Breast epithelium (tissue), 4 donors: ENCODE measurements at places on chromosomes 11 and 22. TPM values are rescaled to one million over a fixed set of nuclear protein-coding genes. Genes with fewer than 3 reads are reported as not detected.

- peak; percentile 69 for DNase-seq
Observed at GRCh38 chr11:94525546-94526324, 13.5 kb downstream of the C11orf97 start.

- DNase-seq: no peak
Observed at GRCh38 chr11:62905296-62905695, 15.9 kb downstream of the CHRM1 start.

Gene SMTNL1
- total RNA-seq: not detected

Gene ABCC8
- 10.8 TPM for total RNA-seq

GRCh38 chr11:96061730-96062129, 137.8 kb upstream of the MTMR2 start:
- no peak for DNase-seq

- no peak for DNase-seq
Observed at GRCh38 chr22:47323518-47323917, 561.1 kb downstream of the TBC1D22A start.

Gene RBM4B
- 25.9 TPM for total RNA-seq

Gene GRM5
- total RNA-seq: not detected

GRCh38 chr11:95570845-95571244, 218.7 kb downstream of the FAM76B start:
- no peak for DNase-seq

GRCh38 chr11:75689863-75690609, 21.2 kb upstream of the MAP6 start:
- DNase-seq: no peak

DNA sequence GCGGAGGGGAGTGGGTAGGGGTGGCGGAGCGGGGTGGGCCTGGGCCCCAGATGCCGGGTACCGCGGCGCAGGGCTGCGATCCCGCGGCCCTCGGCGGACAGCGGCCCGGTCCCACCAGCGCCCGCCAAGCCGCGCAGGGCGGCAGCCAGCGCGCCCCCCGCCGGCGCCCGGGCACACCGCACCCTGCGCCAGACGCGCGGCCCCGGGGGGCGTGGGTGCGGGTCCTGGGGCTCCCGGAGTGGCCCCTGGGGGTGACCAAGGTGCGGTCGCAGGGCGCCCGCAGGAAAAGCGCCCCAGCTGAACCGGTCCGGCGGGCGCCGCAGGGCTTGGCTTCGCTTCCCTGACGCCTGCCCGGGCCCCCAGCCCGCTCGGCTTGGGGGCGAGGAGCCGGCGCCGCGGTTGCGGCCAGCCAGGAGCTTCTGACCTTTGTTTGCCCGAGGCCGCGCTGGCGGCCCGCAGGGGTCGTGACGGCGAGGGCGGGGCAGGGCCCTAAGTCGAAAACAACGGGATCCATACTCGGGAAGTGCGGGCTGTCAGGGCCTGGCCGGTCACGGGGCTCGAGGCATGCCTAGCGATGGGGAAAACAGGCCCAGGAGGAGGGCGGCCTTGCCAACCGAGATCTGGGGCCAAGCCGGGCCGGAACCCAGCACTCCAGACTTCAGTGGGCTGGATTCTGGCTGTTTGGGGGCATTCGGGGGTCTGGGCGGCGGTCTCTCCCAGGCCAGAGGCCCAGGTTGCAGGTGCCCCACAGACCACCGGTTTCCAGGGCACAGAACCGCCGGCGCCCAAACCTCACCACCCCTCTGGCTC, 581 bp upstream of the AP5B1 start:
- no peak for DNase-seq

Gene DTX4
- total RNA-seq: 7.5 TPM

Gene HOATZ
- not detected for total RNA-seq

Gene CABP4
- total RNA-seq: 3.5 TPM

- no peak for DNase-seq
Observed at GRCh38 chr11:370070-370941, 1.0 kb downstream of the B4GALNT4 start.

DNA sequence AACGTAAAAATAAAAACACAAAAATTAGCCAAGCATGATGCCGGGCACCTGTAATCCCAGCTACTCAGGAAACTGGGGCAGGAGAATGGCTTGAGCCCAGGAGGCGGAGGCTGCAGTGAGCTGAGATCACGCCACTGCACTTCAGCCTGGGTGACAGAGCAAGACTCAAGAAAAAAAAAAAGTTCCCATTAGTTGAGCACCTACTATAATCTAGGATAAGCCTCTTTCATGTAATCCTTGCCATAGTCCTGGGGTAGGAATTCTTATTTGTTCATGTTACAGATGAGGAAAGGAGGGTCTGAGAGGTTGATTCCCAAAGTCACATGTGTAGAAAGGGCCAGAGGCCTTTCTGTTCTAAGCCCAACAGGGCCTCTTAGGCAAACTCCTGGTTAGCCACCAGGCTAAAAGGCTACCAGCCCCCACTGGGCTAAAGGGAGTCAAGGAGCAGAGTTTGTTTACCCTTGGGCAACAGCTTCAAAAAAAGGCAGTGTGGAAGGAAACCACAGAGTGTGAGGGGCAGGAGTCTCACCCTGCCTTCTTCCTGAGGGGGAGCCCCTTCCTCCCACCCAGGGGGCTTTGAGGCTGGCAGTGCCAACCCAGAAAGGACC, 21.6 kb upstream of the CSNK1E start:
- DNase-seq: no peak

GRCh38 chr11:111715142-111715816, 50.9 kb downstream of the PPP2R1B start:
- no peak for DNase-seq

DNA sequence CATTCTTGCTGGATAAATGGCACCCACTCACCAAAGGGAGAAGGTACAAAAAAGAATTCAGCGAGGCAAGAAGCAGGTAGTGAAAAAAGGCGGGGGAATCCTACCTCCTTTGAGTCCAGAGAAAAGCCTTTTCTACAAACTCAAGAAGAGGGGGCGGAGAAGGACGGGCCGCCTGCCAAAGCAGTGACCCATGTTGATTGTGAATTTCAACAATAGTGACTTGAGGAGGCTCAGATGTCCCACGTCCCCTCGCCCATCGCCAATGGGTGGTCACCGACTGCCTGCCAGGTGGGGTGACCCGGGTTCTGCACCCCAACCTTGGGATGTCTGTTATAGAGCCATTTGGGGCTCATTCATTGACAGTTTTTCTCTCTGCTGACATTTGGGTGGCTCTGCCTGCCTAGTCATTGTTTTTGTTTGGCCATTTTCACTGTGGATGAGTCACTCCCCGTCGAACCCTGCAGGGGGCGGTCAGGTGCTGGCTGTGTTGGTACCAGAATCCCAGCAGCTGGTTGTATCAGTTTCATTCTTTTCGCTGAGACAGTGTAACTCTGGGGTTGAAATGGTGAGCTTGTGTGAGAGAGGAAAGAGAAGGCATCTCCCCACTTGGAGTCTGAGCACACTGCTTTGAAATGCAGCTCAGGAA, 163.4 kb upstream of the NCAM1 start:
- no peak for DNase-seq

- DNase-seq: no peak
Observed at GRCh38 chr11:698493-699115, 3.0 kb downstream of the TMEM80 start.

DNA sequence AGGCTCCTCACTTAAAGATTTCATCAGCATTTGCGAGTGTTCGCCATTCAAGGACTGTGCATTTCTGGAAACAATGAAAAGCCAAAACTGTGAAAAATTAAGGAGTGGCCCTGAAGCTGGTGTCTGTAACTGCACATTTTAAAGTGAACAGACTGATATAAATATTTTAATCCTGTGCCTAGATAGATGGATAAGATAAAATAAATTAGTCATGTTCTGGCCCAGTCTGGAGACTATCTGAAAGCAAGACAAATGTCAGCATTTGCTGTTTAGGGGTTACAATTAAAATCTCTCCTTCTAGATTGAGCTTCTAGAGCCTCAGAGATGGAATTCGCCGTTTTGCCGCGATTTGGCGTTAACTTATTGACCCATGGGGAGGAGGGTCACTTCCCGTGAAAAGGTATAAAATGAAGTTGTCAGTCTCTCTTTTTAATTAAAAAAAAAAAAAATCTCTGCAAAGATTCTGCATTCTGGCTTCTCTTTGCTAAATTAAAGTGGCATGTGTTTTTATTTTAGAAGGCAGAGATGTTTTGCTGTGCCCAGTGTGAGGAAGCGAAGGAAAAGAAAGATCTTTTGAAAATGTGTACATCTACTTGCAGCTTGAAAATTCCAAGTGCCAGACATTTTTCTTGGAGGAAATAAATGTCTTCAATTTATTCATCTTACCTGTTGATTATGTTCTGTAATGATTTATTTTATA, 79.7 kb upstream of the WNT7B start:
- DNase-seq: peak; percentile 14

- no peak for DNase-seq
Observed at GRCh38 chr11:1630271-1630670, 696 bp downstream of the KRTAP5-5 start.

Gene B4GALNT4
- total RNA-seq: 0.48 TPM

DNA sequence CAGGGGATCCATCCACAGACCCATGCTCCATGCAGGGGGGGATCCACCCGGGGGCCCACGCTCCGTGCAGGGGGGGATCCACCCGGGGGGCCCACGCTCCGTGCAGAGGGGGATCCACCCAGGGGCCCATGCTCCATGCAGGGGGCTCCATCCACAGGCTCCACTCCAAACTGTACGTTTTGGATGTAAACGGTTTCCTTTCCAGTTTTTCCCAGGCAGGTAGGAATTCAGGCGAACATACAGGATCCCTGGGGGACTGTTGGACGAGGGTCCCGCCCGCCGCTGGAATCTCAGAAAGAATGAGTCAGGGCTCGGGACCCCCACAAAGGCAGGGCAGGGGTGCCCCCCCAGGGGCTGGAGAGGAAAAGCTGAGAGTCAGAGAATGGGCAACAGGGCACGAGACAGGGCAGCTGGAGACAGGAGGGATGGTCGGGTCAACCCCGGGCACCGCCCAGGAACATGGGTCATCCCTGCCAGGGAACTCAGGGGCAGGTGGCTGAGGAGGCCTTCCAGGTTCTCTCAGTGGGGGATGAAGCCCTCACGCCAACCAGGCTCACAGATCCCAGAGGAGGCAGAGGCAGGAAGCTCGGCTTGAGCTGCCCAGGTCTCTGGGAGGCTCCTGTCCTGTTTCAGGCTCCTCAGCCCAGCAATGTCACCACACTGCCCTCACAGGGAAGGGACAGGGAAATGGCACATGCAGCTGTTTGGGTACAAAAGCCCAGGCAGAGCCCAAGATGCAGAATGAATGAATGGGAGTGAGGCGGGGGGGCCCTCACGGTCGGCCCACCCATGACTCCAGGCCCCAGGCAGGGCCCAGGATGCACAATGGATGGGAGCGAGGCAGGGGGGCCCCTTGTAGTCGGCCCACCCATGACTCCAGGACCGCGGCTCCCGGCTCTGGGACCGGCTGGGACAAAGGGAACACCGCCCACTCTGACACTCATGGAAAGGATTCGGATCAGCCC, 200.2 kb downstream of the BRD1 start:
- no peak for DNase-seq

DNA sequence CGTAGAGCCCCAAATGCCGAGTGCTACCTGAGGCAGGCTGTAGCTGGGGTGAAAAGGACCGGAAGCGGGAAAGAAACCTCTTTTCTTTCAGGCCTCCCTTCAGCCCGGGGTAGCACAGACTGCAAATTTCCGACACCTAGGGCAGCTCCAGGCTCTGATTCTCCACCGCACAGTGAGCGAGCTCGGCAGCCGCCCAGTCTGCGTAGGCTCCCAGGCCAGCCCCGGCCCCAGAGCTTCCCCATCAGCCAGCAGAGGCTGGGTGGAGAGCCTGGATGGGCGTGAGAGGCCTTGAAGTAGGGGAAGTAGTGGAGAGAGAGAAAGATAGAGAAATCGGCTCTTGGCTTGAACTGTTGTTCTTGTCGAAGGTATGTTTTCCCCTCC, 9.3 kb upstream of the PAX6 start:
- DNase-seq: no peak

- DNase-seq: no peak
Observed at GRCh38 chr11:119147604-119148333, 1.1 kb upstream of the ABCG4 start.

- DNase-seq: no peak
Observed at GRCh38 chr11:17777738-17778091, 43.1 kb downstream of the KCNC1 start.

Gene NRXN2
- 4.3 TPM for total RNA-seq

- DNase-seq: no peak
Observed at GRCh38 chr11:9688716-9689511, 25.0 kb downstream of the SWAP70 start.

Gene OR9Q1
- total RNA-seq: not detected

GRCh38 chr11:112734207-112734606, 227.0 kb upstream of the NCAM1 start:
- no peak for DNase-seq

DNA sequence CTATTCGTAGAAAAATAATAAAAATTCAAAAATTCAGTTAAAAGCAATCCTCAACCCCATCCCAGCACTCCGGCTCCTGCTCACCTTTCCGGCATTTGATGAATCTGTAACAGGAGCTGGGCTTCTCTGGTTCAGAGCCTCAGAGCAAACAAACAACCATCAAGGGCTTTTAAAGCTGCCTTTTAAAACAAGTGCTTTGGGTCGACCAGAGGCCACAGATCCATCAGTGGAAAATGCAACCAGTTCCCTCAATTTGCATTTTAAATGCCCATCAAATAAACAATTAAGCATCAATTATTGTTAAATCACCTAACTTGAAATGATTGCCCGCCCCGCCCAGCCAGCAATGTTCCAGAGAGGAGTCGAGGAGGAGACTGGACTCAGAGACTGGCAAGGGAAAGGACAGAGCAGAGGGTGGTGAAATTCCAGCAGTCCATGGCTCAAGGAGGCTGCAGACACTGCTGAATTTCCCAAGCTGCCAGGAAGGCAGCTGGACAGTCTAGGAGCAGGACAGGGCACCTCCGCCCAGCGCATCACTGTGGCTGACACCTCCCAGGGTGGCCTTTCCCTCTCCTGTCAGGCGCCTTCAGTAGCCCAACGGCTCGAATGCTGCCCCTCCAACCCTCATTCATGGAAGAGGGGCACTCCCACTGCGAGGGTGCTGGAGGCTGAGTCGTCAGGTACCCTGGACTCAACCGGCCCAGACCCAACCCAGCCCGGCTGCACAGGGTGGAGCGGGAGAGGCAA, 7.5 kb downstream of the FXYD6 start:
- no peak for DNase-seq

GRCh38 chr22:46728470-46728869, 9.6 kb downstream of the CERK start:
- DNase-seq: no peak

- DNase-seq: no peak
Observed at GRCh38 chr11:130402570-130402969, 25.8 kb downstream of the ADAMTS8 start.

DNA sequence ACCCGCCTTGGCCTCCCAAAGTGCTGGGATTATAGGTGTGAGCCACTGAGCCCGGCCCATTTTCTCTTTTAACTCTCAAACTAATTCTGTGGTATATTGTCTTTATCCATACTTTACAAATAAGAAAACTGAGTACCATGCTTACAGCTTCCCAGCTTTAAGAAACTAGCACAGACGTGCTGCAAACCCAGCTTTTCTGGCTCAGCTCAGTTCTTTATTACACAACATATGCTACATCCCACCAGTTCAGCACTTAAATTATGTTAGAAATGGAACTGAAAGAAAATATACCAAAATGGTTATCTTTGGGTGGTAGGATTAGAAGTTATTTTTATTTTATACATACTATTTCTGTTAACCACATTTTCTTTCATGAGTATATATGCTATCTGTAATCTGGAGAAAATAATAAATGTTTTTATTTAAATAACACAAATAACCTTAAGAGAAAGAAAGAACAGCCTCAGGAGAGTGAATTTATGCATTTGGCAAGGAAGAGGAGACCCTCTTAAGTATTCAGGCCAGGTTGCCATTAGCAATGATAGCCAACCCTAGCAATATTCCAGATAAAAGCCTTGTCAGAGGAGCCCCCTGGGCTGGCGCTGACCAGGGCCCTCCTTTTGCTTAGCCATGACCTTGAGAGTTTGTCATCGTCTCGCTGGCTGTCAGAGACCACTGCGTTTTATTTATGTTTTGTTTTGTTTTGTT, 33.8 kb downstream of the SLN start:
- no peak for DNase-seq
